ENCODE measurements at places on chromosomes 1 and 21.

GRCh38 chr1:167728818-167729410 lies 7.1 kb downstream of the MPZL1 start:
- no peak for DNase-seq

DNA sequence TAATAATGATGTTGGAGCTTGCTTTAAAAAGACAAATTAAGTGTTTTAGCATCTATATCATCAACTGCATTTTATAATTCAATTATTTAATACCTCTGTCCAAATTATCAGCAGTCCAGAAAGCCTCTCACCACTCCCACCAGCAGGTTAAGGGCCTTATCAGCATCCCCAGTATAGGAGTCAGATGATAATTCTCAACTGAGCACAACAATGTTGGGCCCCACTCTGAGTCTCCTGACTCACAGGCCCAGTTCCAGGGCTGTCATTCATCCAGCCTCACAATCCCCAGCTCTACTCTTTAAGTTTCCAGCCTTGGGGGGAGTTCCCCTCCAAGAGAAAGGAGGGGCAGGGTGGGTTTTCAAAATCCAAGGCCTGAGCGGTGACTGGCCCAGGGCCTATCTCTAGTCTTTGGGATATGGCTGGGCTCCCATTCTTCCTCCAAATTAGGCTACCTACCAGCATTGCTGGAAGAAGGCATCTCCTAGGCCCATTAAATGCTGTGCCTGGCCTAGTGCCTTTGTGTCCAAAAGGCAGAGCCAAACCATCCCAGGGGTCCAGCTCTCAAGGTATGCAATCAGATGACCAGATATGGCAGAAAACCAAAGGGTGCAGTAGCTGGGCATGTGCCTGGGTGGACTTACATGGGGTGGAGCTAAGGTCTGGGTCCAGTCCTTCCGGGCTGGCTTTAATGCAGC lies 134.1 kb downstream of the GLUL start:
- no peak for DNase-seq

GRCh38 chr21:33834801-33835500 lies 80.7 kb downstream of the ATP5PO start:
- DNase-seq = no peak

- no peak for DNase-seq
These were observed 172.5 kb downstream of the ST6GALNAC5 start for GRCh38 chr1:77039739-77040138.

- DNase-seq = no peak
These were observed 504.0 kb upstream of the OLFM3 start for GRCh38 chr1:102500758-102501157.

DNA sequence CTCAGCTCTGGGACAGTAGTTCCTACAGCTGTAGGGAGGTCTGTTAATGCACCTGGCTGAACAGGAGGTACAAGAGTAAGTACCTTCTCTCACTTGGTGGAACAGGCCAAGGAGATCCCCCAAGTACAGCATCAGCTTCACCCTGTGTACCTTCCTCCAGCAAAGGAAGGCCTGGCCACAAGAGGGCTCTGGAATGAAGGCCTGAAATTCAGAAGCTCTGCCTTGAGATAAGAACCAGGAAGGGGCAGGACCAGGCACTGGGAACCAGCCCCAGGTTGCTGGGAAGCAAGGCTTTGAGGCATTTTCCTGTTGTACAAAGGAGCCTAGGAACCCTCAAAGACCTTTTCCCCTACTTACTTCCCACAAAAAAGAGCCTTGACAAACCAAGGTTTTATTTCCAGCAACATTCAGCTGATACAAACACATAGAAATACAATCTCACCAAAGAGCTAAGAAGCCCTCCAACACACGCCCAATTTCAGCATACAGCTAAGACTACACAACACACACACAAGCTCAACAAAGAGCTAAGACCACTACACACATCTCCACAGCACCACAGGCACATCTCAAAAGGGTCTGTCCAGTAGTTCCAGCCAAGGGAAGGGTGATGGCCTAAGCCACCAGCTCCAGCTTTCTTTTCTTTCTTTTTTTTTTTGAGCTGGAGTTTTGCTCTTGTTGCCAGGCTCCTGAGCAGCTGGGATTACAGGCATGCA lies 23.5 kb downstream of the F11R start:
- DNase-seq = peak; percentile 27

DNA sequence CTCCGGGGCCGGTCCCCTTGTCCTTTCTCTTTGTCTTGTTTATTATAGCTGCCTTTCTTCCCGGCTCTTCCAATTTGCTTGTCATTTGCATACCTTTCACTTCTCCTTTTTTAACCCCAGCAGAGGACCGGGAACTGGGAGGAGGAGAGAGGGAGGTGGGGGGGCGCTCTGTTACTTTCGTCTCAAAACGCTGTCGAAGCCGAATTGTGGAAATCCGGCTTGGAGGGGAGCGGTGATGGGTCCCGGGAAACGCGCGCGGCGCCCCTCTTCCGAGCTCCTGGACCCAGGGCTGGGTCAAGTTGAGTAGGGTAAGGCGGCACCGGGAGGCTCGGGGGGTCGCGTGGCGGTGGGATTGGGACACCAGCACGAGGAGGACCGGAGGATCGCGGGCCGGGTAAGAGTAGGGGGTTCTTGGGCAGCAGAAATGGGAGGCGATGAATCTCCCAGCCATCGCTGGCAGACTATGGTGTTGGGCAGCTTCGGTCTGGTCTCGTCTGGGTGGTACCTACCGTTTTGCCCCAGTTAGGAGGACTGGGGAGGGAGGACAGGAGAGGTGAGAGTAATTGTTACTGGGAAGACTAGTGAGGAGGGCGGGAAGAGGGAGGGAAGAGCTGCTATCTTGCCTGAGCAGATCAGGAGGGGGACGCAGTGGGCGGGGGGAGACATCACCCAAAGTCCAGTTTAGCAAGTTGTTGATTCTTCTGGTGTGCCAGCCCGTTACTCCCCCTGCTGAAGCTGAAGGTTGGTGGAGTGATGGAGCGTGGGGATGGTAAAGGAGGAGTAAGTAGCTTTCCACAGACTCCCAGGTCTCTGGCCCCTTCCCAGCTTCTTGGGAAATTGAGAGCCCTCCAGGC lies 1.5 kb downstream of the PROX1 start:
- no peak for DNase-seq

DNA sequence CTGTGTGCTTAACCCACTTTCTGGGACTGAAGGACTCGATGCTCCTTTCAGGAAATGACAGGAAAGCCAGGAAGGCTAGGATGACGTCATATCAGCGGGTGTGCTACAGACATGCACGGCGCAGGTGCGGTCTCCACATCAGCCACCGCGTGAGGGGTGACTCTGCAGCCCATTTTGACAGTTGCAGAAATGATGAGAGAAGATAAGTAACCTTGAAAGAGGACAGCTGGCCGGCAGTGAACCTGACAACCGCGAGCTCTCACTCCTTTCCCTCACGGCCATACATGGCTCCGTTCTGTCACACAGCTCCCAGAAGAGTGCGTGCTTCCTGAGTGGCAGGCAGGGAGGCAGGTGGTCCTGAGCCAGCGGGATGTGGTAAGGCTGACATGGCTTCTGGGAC lies 1.7 kb upstream of the KRTAP10-5 start:
- DNase-seq = no peak

- DNase-seq = no peak
These were observed 7.0 kb downstream of the TCEA3 start for GRCh38 chr1:23417570-23417969.

GRCh38 chr21:44996501-44996921 lies 56.7 kb downstream of the SLX9 start:
- no peak for DNase-seq

DNA sequence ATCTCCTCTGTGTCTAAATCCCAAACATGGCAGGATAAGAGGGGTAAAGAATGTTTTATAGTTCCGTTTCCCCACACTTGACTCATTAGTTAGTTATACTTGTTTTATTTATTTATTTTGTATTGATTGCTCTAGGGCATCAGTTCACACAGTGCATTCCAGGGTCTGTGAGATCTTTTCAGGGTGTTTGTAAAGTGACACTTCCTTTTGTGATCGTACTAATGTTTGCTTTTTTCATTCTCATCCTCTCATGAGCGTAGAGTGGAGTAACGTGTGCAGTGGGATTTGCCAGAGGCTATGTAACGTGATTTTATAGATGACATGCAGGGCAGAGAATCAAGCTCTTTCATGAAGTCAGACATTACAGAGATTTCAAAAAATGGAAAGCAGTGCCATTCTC lies 103.2 kb downstream of the SCCPDH start:
- DNase-seq = no peak

DNA sequence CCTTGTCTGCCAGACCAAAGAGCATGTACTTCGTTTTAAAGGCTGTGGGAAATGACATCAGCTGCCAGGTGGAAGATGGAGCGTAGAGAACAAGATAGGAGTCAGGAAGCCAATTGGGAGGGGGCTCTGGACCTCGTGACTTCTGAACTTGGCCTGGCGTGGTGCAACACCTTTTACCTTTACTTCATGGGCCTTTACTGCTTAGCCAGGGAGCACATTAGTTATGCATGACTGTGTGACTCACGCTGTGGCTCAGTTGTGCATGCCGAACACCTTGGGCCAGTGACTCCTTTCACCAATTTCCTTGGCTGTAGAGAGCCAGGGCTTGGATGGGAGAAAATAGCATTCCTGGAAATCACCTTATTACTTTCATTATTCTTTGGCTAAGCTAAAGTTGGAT lies 7.2 kb downstream of the XCL1 start:
- no peak for DNase-seq

GRCh38 chr1:118928739-118929554 lies 59.2 kb downstream of the TBX15 start:
- no peak for DNase-seq

DNA sequence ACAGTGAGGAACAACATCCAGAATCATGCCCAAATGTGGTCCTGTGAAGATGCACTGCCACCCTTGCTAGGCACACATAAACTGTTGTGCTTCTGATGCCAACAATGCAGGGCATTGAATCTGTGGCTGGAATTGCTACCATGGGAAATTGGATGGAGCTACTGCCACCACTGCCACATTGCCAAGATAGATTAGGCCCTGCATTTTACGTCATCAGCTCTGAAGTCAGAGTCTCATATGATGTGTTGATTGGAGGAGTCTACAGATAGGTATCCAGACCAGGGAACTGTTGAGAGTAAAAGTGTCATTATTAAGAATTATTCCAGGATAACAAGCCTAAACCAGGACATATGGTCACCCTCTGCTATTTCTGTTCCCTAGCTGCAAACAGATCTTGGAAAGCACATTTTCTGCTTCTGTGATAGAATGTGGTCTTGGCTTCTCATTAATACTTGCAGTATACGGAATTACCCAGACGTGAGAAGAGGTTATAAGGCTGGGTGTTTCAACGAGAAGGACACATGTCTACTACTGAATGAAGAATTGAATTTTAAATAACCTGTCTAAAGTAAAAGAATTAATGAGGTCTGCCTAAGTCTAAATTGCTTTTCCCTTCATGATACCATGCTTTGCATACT lies 106.6 kb downstream of the TNNI3K start:
- no peak for DNase-seq

- DNase-seq = no peak
These were observed 2.6 kb upstream of the MYSM1 start for GRCh38 chr1:58702261-58703141.

GRCh38 chr21:42659416-42660117 lies 6.1 kb downstream of the PDE9A start:
- DNase-seq = no peak

- no peak for DNase-seq
These were observed 8.2 kb upstream of the ST6GALNAC3 start for GRCh38 chr1:76066394-76066793.

GRCh38 chr1:175803413-175803812 lies 60.0 kb upstream of the TNR start:
- no peak for DNase-seq

GRCh38 chr1:47940326-47940725 lies 56.9 kb downstream of the TRABD2B start:
- DNase-seq = no peak

- no peak for DNase-seq
These were observed 2.2 kb downstream of the CELSR2 start for GRCh38 chr1:109251277-109252166.

DNA sequence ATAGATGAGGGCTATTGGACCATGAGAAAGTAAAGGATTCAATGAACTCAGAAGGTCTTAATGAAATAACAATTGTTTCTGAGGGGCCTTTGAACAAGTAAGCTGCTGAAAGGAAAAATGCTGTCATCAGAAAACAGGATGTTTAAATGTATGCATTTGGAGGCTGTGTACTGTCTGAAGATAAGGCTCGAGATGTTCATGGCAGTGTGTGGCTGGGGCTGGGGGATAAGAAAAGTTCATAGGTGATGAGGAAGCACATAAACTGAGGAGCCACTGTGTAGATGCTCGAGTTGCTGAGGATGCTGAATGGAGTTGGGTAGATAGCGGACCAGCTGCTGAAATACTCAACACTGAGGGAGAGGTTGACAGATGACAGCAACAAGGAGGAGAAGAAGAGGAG lies 17.8 kb downstream of the THEM4 start:
- no peak for DNase-seq

DNA sequence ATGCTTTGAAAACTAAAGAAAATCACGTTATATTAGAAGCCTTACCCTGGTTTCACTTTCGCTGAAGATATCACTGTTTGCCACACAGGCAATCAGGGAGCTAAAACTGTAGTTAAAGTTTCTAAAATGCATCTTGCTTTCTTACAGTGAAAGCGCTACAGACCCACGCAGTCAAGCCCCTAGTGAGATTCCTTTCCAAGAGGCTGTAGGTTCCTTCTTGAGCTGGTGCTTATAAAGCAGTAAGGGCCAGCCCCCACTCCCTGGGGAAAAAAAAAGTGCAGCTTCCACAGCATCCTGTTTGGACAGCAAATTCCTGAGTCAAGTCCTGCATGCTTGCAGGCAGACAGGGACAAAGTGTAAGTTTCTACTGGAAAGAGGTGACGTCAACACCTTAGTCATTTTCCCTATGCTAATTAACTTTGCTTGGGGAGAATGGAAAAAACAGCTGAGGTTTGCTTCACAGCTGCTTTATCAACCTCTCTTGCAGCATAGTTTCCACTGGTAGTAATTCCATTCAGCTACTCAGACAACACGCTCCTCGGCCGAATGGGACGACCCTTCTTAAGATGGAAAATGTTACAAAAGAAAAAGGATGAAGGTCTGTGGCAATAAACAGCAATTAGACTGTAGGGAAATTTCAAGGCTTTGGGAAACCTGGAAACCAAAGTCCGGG lies 14.7 kb upstream of the KCNE1 start:
- DNase-seq = peak; percentile 60

DNA sequence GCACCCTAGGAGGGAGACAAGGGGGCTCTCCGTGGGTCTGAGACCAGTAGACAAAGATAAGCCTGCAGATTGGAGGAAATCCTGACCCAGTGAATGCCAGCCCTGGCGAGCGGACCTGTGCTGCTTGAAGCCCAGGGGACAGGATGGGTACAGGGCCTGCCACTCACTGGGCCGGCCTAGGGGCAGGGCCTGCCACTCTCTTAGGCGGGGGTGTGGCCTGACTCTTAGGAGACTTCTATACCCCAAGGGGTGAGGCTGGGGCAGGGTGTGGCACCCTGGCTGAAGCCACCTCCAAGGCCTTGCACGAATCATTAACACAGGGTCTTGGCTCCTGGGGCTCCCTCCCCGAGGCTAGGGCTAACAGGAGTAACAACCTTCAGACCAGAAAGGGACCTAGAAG lies 30.7 kb downstream of the TRIM62 start:
- DNase-seq = no peak

All from stimulated activated CD4-positive, alpha-beta T cell treated with anti-CD3 and anti-CD28 coated beads, Interleukin-1b, Interleukin-23, amount 100 ng/mL, for 48 hours (primary cell).